ENCODE measurements at places on chromosomes 1 and 21.

DNA sequence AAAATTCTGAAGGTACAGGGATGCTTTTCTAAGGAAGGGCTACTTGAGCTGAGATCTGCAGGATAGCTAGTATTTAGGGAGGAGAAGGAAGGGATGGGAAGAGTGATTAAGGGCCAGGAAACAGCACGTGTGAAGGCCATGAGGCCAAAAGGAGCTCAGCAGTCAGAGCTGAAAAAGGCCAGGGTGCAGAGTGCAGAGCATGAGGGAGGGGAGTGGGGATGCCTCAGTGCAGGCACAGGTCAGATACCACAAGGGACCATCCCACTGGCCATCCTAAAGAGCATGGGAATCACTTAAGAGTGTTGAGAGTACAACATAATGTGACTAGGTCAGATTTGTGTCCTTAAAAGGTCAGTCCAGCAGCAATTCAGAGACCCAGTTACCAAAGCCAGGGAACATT lies 16.0 kb downstream of the LRRN2 start:
- H3K27ac ChIP-seq = no peak overlapping the region
- no peak for DNase-seq
- no peaks in the 10 kb centered on the region for H3K36me3 ChIP-seq
- peaks cover 11% of the 10 kb centered on the region for H3K4me1 ChIP-seq
- H3K27me3 ChIP-seq = peaks cover 12% of the 10 kb centered on the region

DNA sequence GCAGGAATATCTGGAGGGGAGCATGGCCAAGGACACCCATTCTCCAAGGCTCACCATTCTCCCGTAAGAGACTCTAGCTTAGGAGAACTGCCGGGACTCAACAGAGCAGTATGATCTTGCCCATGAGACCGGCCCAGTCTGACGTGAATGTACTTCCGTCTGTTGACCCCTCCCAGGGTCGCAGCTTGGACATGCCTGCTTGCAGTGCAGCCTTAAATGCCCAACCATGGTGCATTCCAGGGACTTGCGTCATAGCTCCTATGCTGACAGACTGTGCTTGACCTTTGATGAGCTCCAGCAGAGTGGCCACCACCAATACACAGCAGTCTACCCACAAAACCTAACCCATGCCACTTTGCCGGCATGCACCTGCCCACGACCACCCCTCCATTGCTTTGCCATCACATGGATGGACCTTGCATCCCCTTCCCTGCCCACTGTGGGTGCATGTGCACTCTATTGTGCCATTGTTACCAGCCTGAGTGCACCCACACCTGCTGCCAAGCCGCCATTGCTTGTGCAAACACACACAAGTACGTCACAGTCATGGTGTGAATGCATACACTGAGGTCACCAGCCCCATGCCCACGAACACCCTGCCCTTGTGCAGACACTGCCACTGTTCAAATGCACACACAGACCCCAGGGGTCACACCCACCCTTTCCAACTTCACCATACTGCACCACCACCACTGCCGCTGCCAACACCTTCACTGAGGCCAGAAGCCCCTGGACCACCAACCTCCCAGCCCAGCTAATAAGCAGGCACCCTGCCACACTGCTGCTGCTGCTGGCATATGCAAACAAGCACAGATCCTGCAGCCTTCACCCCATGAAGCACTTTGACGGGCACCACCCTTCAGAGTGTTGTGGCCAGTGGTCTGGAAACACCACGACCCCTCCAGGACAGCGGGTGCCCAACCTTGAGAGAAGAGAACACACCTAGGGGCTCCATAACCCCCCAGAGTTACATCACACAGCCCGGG lies 1141.3 kb downstream of the BRINP3 start:
- no peaks in the 10 kb centered on the region for H3K36me3 ChIP-seq
- H3K4me1 ChIP-seq = no peaks in the 10 kb centered on the region

- no peak for DNase-seq
- H3K36me3 ChIP-seq = peaks cover 4% of the 10 kb centered on the region
- peaks cover 4% of the 10 kb centered on the region for H3K4me1 ChIP-seq
- H3K27me3 ChIP-seq = peaks cover 11% of the 10 kb centered on the region
- no peak overlapping the region for H3K27ac ChIP-seq
Measured at GRCh38 chr21:33406493-33406892, 3.3 kb downstream of the IFNGR2 start.

DNA sequence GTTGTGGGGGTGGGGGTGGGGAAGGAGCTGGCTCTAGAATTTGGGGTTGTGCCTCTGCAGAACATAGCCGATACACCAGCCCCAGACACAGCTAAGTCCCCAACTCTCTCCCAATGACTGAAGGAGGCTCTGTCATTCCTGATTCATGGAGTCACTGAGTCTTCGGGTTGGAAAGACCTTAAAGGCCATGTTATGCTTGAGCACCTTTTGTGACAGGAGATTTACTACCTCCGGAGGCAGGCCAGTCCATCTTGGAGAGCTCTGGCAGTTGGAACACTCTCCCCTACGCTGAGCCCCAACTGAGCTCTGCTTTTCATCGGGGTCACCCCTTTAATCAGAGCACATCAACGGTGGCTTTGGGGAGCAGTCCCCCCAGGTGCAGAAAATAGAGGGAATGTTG lies 284.4 kb upstream of the GJB5 start:
- DNase-seq = no peak
- no peak overlapping the region for H3K4me3 ChIP-seq
- H3K4me1 ChIP-seq = no peaks in the 10 kb centered on the region

DNA sequence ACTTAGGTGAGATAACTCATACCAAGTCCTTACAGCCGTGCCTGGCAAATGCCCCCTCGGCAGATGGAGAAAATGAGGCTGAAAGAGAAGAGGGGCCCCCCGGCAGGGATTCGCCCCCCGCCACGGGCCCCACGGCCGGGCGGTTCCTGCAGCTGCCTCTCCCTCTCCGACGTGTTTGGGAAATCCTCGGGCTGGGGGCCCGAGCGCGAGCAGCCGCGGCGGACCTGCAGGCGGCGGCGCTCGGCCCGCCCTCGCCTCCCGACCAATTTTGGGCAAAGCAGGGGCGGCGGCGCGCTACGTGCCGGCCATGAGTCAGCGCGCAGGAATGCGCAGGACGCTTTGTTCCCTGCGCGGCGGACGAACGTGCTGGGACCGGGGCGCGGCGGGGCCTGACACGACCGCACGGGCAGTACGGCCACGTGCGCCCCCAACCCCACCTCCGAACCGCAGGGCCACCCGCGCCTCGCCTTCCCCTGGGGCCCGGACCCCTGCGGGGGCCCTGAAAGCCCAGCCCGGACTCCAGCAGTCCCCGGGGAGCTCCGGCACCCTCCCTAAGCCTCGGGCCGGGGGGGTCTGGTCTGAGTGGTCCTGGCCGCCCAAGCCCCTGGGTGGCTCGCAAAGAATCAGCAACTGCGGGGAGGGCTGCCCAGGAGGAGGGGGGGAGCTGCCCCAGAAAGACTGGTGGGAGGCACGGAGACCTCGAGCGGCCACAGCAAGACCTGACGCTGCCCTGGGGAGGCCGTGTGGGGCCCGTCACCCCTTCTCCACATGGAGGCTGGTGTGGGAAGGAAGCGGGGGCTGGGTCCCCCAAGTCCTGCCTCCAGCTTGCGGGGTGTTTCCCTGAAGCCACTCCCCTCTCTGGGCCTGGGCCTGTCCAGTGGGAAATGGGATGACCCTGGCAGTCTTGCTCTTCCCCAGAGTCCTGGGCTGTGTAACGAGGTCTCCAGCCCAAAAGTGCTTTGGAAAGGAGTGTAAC lies 11.9 kb upstream of the EDN2 start:
- peak overlapping the region; percentile 31 for H3K27ac ChIP-seq
- H3K36me3 ChIP-seq = no peaks in the 10 kb centered on the region
- peaks cover 22% of the 10 kb centered on the region for H3K27me3 ChIP-seq
- peak overlapping the region; percentile 4 for H3K4me3 ChIP-seq
- H3K4me1 ChIP-seq = peaks cover 14% of the 10 kb centered on the region
